Activated T-helper 1 cell treated with Interleukin-2 at 50 U/mL for 16 hours (primary cell): ENCODE measurements at places on chromosomes 2 and 18.

- DNase-seq: no peak
These were observed 40.4 kb upstream of the FAM124B start for GRCh38 chr2:224442071-224442967.

DNA sequence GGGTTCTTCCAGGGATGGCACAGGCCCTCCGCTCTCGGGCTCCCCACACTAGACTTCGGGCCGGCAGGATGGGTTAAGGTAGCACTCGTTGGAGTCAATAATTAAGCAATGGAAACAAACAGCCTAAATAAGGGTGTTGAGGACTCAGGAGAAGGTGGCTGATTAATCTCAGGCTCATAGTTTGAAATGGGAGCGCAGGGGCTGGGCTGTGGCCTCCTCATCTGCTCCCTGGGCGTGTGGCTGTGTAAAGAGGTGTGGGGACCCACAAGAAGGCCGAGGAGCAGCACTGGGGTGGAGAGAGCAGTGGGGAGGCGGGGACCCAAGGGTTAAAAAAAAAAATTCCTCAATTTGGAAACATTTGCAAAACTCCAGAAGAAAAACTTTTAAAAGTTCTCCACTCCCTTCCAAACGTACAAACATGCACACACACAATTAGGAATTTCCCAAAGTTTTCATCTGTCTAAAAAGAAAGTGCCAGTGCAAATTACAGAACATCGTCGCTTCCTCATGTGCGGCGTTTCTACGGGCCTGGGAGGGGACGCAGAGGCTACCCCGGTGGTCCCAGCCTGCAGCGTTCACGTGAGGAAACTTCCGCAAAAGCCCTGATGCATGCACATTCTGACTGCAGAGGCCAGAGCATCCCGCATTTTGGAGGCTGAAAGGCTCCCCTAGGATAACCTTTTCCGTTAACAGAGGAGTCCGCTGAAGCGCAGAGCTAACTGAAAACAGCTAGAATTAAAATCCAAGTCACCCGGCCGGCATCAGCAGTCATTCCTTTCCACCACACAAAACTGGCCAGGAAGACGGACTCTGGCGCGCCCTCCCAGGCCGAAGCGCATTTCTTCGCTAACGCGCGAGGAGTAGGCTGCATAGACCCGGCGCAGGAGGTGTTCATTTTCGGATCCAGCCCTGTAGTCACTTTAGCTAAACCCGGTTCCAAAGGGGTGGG, 1.0 kb upstream of the TUBB6 start:
- DNase-seq: no peak

- no peak for DNase-seq
These were observed 224.9 kb upstream of the BOD1L2 start for GRCh38 chr18:56921896-56922480.

- no peak for DNase-seq
These were observed 519.2 kb upstream of the SPHKAP start for GRCh38 chr2:228700638-228701037.

- DNase-seq: no peak
These were observed 290.9 kb upstream of the HDAC4 start for GRCh38 chr2:239691720-239692119.

- no peak for DNase-seq
These were observed 28.4 kb downstream of the AFF3 start for GRCh38 chr2:100113990-100114433.
